ENCODE measurements at places on chromosomes 2 and 18.

GRCh38 chr2:173749315-173749714 is 215.9 kb downstream of the SP3 start:
- no peak for DNase-seq

DNA sequence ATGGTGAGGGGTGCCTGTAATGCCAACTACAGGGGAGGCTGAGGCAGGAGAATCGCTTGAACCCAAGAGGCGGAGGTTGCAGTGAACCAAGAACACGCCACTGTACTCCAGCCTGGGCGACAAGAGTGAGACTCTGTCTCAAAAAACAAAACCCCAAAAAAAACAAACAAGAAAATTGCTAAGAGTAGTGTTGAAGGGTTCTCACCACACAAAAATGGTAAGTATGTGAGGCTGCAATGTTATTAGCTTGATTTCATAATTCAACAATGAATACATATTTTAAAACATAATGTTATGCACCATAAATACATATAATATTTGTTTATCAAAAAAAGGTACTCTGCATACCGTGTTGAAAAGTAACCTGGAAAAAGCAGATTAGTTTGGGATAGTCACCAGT is 45.8 kb downstream of the PSMG2 start:
- DNase-seq = no peak

GRCh38 chr18:67525328-67526099 is 9.0 kb upstream of the DSEL start:
- no peak for DNase-seq

- no peak for DNase-seq
Measured at GRCh38 chr2:234137400-234138014, 87.0 kb downstream of the SPP2 start.

- DNase-seq = no peak
Measured at GRCh38 chr2:106130251-106130998, 63.7 kb downstream of the UXS1 start.

DNA sequence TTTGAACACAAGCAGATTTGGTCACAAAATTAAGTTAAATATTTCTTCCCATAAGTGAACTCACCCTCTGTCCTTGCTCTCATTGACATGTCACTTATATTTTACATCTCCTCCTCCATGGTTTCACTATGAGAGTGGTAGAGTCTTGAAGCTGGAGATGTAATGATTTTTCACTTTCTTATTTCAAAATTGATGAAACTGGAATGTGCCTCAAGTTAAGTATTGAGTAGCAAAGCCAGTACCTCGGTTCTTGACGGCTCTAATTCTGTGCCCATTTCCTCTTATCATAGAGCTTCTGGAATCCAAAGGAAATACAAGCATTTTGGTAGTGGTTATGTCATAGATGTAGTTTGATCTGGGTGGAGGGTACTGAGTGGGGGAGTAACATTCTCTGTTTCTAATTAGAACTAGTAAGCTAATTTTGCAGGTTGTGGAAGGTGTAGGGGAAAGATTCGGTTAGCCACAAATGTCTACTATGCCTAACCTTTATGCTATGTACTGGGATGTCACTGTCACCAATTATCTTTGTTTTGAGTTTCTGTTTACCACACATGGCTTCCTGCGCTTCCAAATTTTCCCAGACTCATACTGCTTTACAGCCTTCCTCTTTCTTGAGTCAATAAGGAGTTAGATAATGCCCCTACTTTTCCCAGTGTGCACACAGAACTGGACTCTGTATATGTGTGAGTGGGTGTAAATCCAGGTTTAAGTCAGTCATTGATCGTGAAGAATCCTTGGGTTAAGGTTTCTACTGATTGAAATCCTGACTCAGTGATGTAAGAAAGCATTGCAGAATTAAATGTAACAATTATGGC is 96.8 kb downstream of the DIS3L2 start:
- no peak for DNase-seq

DNA sequence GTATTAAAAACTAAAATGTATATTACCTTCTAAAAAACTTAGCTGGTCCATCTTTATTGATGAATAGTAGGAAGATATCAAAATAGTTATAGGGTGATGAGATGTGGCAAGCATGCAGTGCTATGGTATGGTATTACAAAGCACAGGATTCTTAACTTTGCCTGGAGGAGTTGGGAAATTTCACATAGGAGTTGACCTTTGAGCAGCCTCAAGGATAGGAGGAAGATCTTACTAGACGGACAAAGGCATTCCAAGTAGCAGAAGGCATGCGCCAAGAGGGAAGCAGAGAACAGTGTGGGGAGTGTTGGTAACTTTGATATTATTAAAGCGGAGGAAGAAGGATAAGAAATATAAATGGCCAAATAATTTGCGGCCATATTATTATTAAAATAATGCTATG is 60.0 kb downstream of the TTC21B start:
- no peak for DNase-seq

- no peak for DNase-seq
Measured at GRCh38 chr2:58533376-58533775, 292.3 kb upstream of the FANCL start.

GRCh38 chr2:159890551-159891266 is 92.7 kb upstream of the CD302 start:
- no peak for DNase-seq
